RPMI7951 (cell line): ENCODE measurements at places on chromosomes 6 and 20.

DNA sequence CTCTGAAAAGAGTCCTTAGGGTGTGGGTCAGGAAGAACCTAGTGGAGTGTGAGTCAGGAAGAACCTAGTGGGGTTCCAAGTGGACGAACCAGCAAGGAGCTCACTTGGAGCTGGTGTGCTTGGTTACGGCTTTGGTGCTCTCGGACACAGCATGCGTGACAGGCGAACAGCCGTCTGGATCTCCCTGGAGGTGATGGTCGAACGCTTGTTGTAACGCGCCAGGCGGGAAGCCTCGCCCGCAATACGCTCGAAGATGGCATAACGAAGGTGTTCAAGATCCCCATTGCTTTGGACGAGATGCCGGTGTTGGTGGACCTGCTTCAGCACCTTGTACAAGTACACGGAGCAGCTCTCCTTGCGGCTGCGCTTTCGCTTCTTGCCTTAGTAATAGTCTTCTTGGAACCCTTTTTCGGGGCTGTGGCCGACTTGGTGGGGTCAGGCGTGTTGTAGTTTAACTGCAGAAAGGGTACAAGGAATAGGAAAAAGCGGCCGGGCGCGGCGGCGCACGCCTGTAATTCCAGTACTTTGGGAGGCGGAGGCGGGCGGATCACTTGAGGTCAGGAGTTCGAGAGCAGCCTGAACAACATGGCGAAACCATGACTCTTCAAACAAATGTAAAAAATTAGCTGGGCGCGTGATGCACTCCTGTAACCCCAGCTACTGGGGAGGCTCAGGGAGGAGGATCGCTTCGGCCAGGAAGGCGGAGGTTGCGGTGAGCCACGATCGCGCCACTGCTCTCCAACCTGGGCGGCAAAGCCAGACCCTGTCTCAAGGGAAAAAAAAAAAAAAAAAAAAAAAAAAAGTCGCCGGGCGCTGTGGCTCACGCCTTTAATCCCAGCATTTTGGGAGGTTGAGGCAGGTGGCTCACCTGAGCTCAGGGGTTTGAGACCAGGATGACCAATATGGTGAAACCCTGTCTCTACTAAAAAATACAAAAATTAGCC lies 48.0 kb downstream of the OR2B2 start:
- DNase-seq: no peak

GRCh38 chr6:138455746-138456400 lies 43.4 kb downstream of the NHSL1 start:
- DNase-seq: peak; percentile 46

DNA sequence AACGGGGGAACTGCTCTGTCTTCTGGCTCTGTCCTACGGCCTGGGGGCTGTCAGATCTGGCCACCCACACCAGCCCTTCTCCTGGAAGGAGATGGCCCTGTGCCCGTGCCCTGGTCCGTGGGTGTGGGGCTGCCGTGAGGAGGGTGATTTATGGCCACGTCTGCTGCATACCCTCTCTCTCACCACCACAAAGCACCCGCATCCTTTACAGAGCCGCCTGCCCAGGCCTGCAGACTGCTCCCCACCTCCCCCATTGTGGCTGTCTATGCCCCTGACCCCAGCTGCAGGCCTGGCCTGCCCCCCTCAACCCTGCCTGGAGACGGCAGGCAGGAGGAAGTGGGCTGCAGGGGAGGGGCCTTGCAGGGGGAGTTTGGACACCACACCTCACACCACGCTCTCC lies 72.7 kb upstream of the GATA5 start:
- no peak for DNase-seq

DNA sequence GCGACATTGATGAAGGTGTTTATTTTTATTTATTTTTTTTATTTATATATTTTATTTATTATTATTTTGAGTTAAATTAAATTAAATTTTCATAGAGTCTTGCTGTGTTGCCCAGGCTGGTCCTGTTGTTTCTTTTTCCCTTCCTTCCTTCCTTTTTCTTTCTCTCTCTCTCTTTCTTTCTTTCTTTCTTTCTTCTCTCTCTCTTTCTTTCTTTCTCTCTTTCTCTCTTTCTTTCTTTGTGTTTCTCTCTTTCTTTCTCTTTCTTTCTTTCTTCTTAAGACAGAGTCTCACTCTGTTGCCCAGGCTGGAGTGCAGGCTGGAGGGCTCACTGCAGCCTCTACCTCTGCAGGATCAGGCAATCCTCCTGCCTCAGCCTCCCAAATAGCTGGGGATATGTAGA lies 84.7 kb upstream of the AKAP12 start:
- DNase-seq: no peak

DNA sequence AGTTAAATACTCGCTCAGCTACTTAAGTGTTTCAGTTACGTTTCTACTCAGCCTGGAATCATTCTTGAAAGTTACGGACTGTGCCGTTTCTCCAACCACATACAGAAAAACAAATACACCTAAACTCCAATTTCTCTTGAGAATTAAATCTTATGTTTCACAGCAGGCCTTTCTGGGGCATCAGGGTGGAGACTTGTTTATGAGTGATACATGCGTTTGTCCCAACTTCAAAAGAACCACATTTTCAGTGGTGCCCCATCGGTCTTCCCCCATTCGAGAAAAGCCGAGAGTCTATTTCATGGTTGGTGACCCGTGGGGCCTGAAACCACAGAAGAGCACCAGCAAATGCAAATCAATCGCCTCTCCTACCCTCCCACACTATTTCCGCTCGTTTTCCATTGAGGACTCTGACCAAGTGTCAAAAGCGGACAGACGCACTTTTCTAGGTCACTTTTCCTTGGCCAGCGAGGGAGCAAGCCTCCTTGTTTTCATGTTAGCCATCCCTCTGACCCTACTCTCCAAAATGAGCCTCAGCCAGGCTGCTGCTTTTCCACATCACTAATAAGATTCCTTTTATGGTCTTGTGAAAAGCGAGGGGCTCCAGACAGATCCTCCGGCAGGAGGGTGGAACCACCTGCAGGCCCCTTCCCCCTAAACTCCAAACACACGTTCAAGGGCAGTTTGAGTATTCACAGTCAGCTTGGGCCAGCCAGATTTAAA lies 3.1 kb downstream of the JAG1 start:
- no peak for DNase-seq

- DNase-seq: peak; percentile 44
These were observed 29.5 kb downstream of the BEND6 start for GRCh38 chr6:56984361-56984760.

- no peak for DNase-seq
These were observed 47.6 kb downstream of the RCAN2 start for GRCh38 chr6:46443623-46444022.

- no peak for DNase-seq
These were observed 778 bp upstream of the LIN28B start for GRCh38 chr6:104955927-104956730.

- DNase-seq: peak; percentile 33
These were observed 327.0 kb downstream of the BMP2 start for GRCh38 chr20:7094438-7094997.

GRCh38 chr6:25579902-25580495 lies 72.0 kb upstream of the SCGN start:
- no peak for DNase-seq

DNA sequence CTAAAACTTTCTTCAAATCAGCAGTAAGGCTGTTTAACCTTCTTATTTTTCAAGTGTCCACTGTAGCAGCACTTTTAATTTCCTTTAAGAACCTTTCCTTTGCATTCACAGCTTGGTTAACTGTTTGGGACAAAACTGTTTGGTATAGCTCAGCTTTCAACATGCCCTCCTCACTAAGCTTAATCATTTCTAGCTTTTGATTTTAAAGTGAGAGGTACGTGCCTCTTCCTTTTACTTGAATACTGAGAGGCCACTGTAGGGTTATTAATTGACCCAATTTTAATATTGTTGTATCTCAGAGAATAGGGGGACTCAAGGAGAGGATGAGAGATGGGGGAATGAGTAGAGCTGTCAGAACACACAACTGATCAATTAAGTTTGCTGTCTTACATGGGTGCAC lies 129.5 kb upstream of the MMS22L start:
- no peak for DNase-seq

DNA sequence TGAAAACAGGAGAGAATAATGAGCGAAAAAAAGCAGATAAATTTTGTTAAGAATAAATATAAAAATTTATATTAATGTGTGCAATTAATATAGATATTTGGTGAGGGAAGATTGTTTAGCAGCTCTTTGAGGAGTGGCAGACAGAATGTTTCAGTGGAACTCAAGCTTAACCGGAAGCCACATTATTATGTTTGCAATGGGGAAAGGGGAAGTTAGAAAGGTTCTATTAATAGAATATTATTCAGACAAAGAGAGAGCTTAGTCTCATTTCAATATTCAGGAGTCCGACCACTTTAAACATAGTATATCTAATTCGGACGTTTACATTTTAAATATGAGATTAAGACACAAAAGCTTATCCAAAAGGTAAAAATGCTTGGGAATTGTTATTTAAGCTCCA lies 81.6 kb upstream of the KHDRBS2 start:
- DNase-seq: no peak

GRCh38 chr6:33317419-33317668 lies 200 bp downstream of the ZBTB22 start:
- DNase-seq: no peak

DNA sequence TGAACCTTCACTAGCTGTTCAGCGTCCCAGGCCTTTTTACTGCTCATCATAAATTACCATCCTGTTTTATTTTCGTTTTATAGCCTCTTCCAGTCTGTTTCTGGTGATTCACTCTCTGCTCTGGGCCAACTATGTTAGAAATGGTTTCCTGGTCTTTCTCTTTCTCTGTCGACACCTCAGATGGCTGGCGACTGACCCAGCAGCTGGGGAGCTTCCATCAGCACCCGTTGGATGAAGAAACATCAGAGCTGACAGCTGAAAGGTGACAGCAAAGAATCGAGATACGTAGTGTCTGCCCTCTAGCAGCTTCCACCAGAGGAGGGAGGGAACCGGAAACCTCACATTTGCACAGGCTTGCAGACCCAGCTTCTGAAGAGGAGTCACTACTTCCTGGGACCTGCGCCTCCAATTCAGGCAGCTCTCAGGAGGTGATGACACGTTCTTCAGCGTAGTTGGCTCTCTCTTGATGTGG lies 82.9 kb upstream of the MLN start:
- peak; percentile 64 for DNase-seq

DNA sequence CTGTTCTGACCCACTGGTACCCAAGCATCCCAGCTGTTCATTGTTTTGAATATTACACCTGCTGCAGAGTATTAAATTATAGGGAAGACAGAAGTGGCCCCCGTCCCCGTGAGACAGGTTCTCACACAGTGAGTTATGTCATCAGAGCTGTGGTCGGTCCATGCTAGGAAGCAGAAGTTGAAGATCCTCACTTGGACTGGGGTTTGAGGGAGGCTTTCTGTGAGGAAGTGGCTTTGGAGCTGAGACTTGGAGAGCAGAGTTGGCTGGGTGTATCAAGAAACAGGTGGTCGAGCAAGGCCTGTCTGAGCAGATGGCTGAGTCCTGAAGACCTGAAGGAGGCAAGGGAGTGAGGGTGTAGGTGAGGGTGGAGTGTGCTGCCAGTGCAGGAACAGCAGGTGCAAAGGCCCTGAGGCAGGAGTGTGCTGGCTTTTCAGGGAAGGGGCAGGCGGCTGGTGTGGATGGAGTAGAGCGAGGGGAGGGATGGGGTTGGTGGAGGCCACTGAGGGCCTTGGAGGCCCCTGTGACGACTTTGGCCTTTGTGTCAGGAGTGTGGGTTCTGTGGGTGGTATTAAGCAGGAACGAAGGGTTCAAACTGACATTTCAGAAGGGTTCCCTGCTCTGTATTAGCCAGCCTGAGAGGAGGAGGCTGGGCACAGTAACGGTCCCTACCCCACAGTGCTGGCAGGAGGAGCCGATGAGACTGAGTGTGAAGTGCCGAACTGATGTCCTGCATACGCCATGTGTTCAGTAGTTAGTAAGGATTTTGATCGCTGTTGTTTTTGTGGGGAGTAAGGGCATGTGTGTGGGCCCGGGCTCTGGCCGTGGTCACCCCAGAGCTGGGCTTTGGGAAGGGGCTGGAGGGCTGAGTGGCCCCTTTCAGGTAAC lies 11.8 kb downstream of the SRC start:
- DNase-seq: no peak

DNA sequence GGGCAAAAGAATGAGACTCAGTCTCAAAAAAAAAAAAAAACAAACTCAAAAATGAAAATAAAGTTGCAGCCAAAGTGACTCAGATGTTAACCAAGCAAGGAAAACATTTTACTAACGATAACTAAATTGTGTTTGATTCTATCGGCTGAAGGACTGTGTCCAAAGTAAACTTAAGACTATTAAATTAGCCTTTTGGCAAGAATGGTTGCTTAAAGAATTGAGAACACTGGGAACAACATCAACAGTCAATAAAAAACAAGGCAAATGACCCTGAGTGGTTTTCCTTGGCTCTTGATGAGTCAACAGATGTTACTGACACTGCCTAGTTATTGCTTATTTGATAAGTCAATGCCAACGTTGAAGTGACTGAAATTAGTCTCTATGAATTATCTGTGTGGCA lies 36.7 kb downstream of the POU3F2 start:
- DNase-seq: no peak

- DNase-seq: peak; percentile 71
These were observed 1.4 kb upstream of the SCRT2 start for GRCh38 chr20:676967-677366.

- DNase-seq: no peak
These were observed 295.5 kb upstream of the JARID2 start for GRCh38 chr6:14950103-14950969.

GRCh38 chr20:20621195-20621594 lies 91.2 kb downstream of the RALGAPA2 start:
- no peak for DNase-seq

- peak; percentile 48 for DNase-seq
These were observed 723 bp upstream of the ARID1B start for GRCh38 chr6:156776470-156776839.

GRCh38 chr20:55935448-55936208 lies 69.7 kb downstream of the CBLN4 start:
- no peak for DNase-seq

DNA sequence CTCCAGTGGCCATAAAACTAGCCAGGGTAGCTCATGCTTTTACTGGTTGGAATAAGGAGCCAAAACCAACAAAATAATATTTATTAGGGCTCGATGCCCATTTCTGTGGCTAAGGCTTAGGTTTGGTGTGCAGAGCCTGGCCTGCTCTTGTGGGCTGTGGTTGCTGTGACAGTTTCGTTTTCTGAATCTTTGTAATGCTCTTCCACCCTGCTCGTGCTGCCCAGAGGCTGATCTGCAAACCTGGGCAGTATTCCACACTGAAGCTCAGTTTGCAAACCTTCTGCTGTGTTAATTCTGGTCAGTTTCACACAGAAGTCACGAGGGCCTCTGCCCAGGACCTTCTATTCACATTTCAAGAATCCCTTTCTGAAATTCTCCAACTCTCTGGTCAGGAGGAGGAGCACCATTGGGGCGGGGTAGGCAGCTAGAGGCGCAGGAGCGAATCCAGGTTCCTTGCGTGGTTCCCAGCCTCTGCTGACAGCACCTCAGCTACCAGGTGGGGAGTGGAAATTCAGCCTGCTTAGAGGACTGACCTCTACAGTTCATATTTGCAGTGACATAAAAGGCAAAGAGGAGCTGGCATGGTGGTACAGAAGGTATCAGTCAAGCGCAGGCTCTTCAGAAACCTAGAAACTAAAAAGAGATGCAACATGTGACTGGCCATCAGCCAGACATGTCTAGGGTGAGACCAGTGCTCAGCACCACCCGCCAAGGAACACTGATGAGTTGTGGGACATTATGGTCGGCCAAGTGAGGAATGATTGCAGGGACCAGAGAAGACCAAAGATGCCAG lies 14.3 kb upstream of the C20orf144 start:
- DNase-seq: peak; percentile 75
